Ascending aorta (tissue), 2 donors: ENCODE measurements at places on chromosomes 1 and 21. TPM values are rescaled to one million over a fixed set of nuclear protein-coding genes. Genes with fewer than 3 reads are reported as not detected.

Gene L1TD1
- not detected for total RNA-seq

Gene CELA3A
- total RNA-seq = not detected

Gene LCE3C
- total RNA-seq = not detected

Gene BNIPL
- total RNA-seq = not detected

Gene CELA2B
- total RNA-seq = not detected

Gene MR1
- total RNA-seq = 19.2 TPM

Gene LAMB3
- 0.75 TPM for total RNA-seq

Gene MARK1
- 11.6 TPM for total RNA-seq

Gene KRTAP12-2
- total RNA-seq = not detected

DNA sequence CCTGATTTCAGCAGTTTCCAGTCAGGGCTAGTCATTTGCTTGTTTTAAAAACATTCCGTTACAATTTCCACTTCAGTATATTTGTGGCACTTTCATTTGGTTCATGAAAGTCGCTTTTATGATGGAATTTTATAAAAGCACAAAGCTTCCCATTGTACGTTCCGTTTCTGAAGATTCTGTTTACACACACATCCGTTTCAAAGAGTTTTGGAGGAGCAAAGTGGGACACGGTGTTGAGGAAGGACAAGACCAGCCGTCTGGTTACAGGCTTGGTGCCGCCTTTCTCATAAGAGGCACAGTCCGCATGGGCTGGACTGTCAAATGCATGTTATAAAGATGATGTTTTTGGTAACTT, 60.3 kb downstream of the FAAP20 start:
- DNase-seq = no peak
- H3K36me3 ChIP-seq = no peaks in the 10 kb centered on the region
- H3K4me1 ChIP-seq = peaks cover 12% of the 10 kb centered on the region
- peak overlapping the region; percentile 79 for H3K27ac ChIP-seq
- no peaks in the 10 kb centered on the region for H3K27me3 ChIP-seq

GRCh38 chr1:157347506-157347905, 204.8 kb downstream of the FCRL5 start:
- no peak overlapping the region for H3K4me3 ChIP-seq
- no peaks in the 10 kb centered on the region for H3K4me1 ChIP-seq
- no peaks in the 10 kb centered on the region for H3K27me3 ChIP-seq
- H3K36me3 ChIP-seq = no peaks in the 10 kb centered on the region

- no peaks in the 10 kb centered on the region for H3K36me3 ChIP-seq
- H3K27ac ChIP-seq = peak overlapping the region; percentile 89
- H3K4me1 ChIP-seq = peaks cover 50% of the 10 kb centered on the region
- H3K27me3 ChIP-seq = no peaks in the 10 kb centered on the region
- H3K4me3 ChIP-seq = peak overlapping the region; percentile 74
- DNase-seq = no peak
Measured at GRCh38 chr1:27598295-27598687, 5.7 kb downstream of the AHDC1 start.

- H3K4me1 ChIP-seq = no peaks in the 10 kb centered on the region
- DNase-seq = no peak
- H3K27me3 ChIP-seq = no peaks in the 10 kb centered on the region
- no peak overlapping the region for H3K27ac ChIP-seq
- no peaks in the 10 kb centered on the region for H3K36me3 ChIP-seq
Measured at GRCh38 chr1:30305519-30305918, 417.9 kb downstream of the MATN1 start.

- no peaks in the 10 kb centered on the region for H3K36me3 ChIP-seq
- no peaks in the 10 kb centered on the region for H3K27me3 ChIP-seq
- H3K4me3 ChIP-seq = no peak overlapping the region
- no peak for DNase-seq
Measured at GRCh38 chr1:195306281-195306680, 1302.0 kb downstream of the KCNT2 start.

DNA sequence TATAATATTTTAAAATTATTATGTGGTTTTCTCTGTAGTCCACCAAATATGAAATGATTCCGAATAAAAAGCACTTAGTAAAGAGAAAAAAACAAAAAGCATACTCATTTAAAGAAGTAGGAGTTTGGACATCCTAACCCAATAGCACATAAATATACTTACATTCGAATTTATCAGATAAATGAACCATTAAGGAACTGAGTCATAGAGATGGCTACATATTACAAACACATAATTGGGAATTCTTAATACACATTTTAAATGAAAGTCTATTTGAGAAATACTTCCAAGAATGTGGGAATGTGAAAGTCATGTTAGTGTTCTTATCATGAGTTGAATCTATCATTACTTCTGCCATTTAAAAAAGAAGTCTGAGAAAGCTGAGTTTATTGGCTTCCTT, 75.0 kb downstream of the USP24 start:
- H3K27ac ChIP-seq = no peak overlapping the region
- H3K4me1 ChIP-seq = no peaks in the 10 kb centered on the region
- H3K27me3 ChIP-seq = no peaks in the 10 kb centered on the region

DNA sequence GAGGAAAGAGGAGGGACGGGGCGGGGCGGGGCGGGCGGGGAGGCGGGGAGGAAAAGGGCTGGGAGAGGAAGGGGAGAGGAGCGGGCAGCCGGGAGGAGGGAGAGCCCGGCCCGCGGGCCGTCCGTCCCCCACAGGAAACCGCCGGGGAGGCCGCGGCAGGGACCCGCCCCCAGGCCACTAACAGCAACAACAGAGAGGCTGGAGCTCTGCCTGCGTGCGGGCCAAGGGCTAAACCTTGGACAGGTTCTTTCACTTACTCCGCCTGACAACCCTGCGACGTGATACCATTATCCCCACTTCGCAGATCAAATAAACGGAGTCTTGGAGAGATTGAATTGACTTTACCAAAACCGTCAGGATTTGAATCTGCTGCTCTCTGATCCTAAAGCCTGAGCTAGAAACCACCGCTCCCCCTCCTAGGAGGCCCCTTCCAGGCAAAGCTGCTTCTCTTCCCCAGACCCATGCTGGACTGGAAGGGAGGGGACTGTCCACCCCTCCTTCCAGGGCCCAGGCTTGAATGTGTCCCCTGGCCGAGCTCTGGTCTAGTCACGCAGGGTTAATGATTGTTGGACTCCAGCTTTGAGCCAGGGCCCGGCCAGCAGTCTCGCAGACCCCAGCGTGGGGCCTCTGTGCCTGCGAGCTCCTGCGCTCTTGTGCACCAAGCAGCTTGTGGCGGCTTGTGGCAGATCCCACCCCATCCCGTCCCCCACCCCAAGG, at the start of gene EVA1B:
Gene EVA1B (minus strand): TSS at position 10 of the 717 bp plus-strand sequence. CDS start 608 bp downstream, outside the sequence.
- H3K27me3 ChIP-seq = no peaks in the 10 kb centered on the region
- DNase-seq = peak; percentile 91
- peaks cover 14% of the 10 kb centered on the region for H3K4me1 ChIP-seq
- H3K36me3 ChIP-seq = no peaks in the 10 kb centered on the region

DNA sequence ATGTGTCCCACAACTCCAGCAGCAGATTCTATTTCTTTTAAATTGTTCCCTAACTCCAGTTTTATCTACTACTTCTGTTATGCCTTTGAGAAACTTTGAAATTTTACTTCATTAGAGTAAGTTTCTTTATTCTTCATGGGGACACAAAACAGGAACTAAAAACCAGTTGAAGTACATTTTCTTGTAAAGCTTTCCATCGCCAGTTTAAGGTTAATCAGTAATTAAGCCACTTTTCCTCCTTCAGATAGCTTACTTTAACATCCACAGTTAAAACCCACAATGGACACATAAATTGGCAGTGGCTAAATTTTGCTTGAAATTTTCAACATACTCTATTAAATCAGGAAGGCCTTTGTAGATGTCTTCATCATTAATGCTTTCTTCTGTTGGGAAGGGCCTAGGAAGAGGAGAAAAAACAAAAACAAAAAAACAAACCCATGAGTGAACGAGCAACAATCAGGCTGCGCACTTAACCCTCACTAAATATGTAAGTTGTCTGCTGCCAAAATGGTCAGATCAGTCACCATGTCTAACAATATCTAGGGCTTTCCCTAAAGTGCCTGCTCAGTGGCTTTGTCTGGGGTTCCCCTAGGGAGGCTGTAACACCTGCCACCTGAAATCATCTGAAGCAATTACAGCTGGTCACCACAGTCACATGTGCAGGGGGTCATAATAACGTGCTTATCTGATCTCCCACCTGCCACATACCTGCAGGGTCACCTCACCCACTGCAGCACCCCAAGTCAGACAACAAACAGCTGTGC, 187.9 kb downstream of the VAV3 start:
- no peak for DNase-seq
- H3K27me3 ChIP-seq = no peaks in the 10 kb centered on the region
- H3K4me1 ChIP-seq = no peaks in the 10 kb centered on the region
- no peak overlapping the region for H3K4me3 ChIP-seq

DNA sequence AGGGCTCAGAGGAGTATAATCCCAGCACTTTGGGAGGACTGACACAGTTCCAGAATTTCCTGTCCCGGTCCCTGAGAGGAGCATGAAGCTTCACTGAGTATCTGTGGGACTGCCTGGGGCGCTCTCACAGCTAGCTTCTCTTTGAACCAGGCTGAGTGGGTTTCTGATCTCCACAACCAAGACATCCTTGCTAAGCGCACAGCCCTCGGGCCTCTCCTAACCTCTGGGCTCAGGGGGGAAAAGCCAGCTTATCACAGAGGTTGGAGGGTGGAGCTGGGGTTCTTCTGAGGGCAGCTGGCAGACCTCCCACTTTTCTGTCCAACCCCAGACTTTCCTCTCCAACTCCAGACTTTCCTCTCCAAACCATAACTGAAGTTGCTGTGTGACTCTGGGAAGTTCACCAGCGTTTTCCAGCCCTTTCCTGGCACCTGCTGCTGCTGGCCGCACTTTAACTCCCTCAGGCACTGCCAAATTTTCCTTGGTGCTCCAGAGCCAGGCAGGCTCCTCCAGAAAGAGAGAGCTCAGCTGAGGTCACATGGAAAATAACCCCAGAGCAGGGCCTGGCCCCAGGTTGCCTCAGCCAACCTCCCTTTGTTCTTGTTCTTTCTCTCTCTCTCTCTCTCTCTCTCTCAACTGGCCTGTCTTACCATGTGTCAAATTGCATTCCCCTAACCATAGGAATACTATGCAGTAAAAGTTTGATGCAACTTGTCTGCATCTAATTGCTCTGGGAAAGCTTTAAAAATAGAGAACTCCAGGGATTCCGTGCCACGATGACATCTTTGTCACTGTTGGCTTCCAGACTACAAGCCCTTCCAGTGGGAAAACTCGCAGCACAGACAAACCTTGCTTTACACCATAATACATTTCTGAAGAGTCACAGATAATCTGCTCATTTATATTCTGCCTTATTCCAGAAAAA, 49.5 kb downstream of the OLFML2B start:
- H3K27ac ChIP-seq = peak overlapping the region; percentile 61
- peaks cover 28% of the 10 kb centered on the region for H3K4me1 ChIP-seq
- H3K4me3 ChIP-seq = no peak overlapping the region

- no peaks in the 10 kb centered on the region for H3K36me3 ChIP-seq
- no peaks in the 10 kb centered on the region for H3K27me3 ChIP-seq
- H3K4me3 ChIP-seq = no peak overlapping the region
- H3K27ac ChIP-seq = no peak overlapping the region
Measured at GRCh38 chr21:31370893-31371544, 27.0 kb upstream of the TIAM1 start.

GRCh38 chr1:217626321-217626720, 4.6 kb downstream of the GPATCH2 start:
- peaks cover 10% of the 10 kb centered on the region for H3K4me1 ChIP-seq
- H3K27me3 ChIP-seq = no peaks in the 10 kb centered on the region
- DNase-seq = no peak
- no peaks in the 10 kb centered on the region for H3K36me3 ChIP-seq
- H3K4me3 ChIP-seq = no peak overlapping the region

DNA sequence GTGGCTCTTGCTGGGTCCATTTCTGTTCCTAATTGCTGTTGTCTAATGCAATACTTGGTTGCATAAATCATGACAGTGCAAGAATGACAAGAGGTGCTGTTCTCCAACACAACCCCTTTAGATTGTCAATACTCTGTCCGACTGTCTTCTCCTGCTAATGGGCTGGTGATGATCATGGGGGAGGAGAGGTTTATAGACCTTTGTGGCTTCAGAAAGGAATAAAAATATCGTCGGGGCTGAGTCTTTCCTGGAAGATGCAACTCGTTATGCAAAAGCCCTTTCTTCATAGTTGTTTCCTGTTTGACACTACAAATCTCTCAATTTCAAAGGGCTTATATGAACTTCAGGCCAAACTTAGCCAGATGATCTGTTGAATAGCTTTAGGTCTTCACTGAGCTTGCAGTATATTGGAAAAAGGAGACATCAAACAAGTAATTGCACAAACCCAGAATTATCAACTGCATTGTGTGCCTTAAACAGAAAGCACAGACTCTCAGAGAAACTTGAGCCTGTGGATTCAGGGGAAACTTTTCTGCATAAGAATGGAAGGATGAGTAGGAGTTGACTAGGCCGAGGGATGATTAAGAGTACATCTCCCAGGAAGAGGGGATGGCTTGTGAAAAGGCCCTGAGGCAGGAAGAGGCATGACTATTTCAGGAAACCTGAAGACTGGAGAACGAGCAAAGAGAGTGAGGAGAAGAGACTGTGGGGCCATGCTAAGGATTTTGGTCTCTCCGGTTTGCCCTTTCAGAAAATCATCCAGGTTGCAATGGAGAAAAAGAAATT, 107.6 kb downstream of the TSEN15 start:
- no peaks in the 10 kb centered on the region for H3K4me1 ChIP-seq
- H3K4me3 ChIP-seq = no peak overlapping the region
- no peak overlapping the region for H3K27ac ChIP-seq
- DNase-seq = no peak
- no peaks in the 10 kb centered on the region for H3K27me3 ChIP-seq

DNA sequence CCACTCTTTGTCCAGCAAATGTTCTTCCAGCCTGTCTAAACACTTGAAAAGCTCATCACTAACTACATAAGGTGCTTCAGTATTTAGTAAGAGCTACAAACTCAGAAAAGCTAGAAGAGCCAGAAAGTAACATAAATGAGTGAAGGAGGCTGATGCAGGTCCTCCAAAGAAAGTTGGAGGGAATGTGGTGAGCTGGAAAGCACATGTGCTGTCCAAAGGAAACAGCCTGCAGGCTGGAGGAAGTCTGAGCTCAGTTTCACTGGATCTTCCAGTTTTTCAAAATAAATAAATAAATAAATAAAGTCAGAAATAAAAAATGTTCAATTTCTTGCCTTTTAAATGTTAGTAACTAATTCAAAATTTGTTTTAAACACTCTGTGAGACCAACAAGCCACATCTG, 25.5 kb downstream of the ZC3H11B start:
- no peak overlapping the region for H3K4me3 ChIP-seq
- H3K4me1 ChIP-seq = no peaks in the 10 kb centered on the region
- no peaks in the 10 kb centered on the region for H3K36me3 ChIP-seq
- no peaks in the 10 kb centered on the region for H3K27me3 ChIP-seq

- DNase-seq = no peak
- H3K27ac ChIP-seq = no peak overlapping the region
- no peaks in the 10 kb centered on the region for H3K27me3 ChIP-seq
- no peaks in the 10 kb centered on the region for H3K4me1 ChIP-seq
Measured at GRCh38 chr1:222233444-222234158, 314.3 kb downstream of the HHIPL2 start.

DNA sequence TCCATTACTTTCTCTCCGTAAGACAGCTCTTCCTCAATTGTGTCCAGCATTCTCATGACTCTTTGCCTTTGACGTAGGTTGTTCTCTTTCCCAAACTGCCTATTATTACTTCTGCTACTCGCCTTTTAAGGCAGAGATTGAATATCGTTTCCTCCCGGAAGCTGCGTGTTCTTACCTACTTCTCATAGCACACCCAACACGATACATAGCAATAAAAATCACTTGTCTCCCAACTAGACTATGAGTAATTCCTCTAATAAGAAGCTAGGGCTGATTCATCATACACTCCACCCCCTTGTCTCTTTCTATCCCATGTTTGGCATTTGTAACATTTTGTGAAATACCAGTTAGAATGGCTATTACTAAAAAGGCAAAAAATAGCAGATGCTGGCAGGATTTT, 55.8 kb upstream of the SGIP1 start:
- H3K27ac ChIP-seq = no peak overlapping the region
- DNase-seq = no peak
